ENCODE measurements at places on chromosomes 12 and 14.

- no peak for DNase-seq
Observed at GRCh38 chr14:102897299-102898027, 25.0 kb upstream of the AMN start.

DNA sequence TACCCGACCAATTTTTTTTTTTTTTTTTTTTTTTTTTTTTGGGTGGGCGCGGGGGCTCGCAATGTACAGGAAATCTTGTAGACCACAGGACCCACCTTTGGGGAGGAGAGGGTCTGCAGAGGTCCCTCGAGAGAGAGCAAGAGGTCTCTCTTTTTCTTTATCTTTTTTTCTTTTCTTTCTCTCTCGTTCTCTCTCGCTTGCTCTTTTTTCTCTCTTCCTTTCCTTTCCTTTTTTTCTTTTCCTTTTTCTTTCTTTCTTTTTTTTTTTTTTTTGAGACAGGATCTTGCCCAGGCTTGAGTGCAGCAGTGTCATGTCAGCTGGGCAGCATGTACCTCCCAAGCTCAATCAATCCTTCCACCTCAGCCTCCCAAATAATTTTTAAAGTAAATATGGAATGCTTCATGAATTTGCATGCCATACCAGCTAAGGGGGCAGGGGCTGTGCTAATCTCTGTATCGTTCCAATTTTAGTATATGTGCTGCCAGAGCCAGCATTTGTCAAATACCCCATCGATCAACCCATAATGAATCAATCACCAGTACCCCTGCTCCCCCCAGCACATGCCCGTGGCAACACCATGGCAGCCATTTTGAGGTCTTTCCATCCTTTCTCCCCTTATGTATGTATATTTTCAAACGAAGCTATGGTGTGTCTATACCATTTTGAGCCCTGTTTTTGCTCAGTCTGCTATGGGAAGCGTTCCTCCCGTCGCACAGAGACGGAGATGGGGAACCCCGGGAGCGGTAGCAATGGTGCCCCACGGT, 9.3 kb downstream of the PAPLN start:
- no peak for DNase-seq

GRCh38 chr14:73723406-73723796, 9.2 kb upstream of the PNMA1 start:
- no peak for DNase-seq

DNA sequence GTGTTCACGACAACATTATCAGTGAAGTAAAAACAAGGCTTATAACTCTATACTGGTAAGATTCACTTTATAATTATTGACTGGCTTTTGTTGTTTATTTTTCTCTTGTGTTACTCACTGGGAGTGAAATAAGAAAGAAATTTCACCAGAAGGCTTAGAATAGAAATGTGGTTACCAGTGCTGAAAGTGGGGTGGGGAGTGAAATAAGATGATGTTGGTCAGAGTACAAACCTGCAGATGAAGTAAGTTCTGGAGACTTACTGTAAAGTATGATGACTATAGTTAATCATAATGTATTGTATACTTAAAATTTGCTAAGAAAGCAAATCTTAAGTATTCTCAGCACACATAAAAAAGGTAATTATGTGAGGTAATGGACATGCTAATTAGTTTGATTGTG, 198.4 kb downstream of the KLHL28 start:
- DNase-seq: no peak

- DNase-seq: no peak
Observed at GRCh38 chr14:58215191-58215914, 15.4 kb downstream of the ACTR10 start.

- DNase-seq: no peak
Observed at GRCh38 chr12:95701722-95702418, 88.7 kb downstream of the NTN4 start.

DNA sequence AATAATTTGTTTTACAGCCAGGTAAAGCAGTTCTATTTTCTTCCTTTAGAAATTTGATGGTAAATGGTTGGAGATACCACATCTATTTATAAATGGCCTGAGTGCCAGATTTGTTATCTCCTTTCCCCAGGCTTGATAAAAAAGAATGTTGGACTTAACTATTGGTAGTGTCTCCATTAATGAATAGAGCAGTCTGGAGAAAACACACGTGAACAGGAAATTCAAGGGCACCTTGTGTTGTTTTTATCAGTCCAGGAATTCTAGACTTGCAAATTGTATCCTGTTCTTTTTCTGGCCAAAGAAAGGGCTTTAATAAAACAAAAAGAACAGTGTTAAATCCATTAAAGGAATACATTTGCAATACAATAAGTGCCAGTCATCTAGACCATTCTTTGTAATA, 40.8 kb upstream of the BMAL2 start:
- DNase-seq: no peak

GRCh38 chr12:103505371-103506236, 9.8 kb upstream of the C12orf42 start:
- DNase-seq: peak; percentile 84

DNA sequence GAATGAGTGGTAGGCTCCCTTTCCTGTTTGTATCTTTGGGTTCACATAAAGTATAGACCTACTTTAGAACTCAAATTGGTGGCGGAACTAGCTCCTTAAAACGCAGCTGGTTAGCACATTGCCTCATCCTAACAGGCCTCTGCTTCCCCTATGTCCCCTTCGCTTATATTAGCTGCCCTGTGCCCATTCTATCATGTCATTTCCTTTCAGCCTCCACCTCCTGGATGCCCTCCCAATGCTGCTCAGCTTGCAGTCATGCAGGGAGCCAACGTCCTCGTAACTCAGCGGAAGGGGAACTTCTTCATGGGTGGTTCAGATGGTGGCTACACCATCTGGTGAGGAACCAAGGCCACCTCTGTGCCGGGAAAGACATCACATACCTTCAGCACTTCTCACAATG, 3.5 kb downstream of the DAZAP2 start:
- DNase-seq: no peak

- DNase-seq: no peak
Observed at GRCh38 chr12:25317553-25317952, 66.8 kb upstream of the KRAS start.

GRCh38 chr12:103102225-103102744, 144.8 kb downstream of the ASCL1 start:
- DNase-seq: no peak

DNA sequence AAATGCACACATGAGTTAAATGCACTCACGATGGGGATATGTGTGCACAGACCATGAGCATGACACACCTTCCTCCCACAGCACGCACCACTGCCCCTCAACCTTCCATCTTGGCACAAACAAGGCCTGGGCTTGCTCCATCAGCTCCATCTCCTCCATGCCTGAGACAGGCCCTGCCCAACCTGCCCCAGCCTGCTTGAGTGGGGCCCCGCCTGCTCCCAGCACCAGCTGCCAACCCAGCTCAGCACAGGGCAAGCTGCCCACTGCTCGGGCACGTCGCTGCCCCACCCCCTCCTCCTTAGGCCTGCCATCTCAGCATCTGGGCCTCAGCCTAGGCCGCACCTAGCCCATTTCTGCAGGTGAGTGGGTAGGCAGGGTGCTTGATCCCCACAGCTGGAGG, 27.6 kb upstream of the KRT78 start:
- DNase-seq: no peak

DNA sequence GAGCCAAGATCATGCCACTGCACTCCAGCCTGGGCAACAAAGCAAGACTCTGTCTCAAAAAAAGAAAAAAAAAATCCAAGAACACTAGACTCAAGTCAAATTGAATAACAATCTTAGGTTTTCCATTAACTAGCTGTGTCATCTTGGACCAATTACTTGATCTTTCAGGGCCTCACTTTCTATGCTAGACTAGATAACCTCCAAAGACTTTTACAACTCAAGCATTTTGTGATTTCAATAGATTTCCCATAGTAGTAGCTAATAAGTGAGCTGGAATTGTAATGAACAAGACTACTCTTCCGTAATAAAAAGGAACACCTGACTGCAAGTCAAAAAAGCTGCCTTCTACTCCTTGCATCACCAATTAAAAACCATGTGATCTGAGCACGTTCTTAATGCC, 127.0 kb upstream of the SSTR1 start:
- DNase-seq: no peak

- no peak for DNase-seq
Observed at GRCh38 chr12:72274931-72275330, 2.8 kb downstream of the TRHDE start.

- DNase-seq: peak; percentile 55
Observed at GRCh38 chr12:54390668-54391551, 6.4 kb upstream of the ZNF385A start.

GRCh38 chr12:132486168-132486567, 3.8 kb upstream of the FBRSL1 start:
- no peak for DNase-seq

DNA sequence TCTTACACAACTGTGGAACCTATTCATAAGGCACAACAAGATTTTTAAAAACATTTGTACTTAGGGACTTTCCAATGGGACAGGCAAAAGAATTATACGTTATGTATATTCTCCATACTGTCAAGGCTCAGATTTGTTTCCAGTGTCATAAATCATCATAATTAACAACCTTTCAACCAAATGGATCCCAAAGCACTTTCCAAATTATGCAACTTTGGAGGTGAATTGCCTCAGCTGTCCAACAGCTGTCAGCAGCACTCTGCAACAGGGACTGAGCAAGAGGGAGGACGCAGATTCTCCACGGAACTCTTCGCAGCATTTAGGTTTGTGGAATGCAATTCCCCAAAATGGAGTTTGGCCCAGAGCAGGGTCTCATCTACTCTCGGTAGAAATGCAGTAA, 186.6 kb downstream of the PAX9 start:
- DNase-seq: no peak

DNA sequence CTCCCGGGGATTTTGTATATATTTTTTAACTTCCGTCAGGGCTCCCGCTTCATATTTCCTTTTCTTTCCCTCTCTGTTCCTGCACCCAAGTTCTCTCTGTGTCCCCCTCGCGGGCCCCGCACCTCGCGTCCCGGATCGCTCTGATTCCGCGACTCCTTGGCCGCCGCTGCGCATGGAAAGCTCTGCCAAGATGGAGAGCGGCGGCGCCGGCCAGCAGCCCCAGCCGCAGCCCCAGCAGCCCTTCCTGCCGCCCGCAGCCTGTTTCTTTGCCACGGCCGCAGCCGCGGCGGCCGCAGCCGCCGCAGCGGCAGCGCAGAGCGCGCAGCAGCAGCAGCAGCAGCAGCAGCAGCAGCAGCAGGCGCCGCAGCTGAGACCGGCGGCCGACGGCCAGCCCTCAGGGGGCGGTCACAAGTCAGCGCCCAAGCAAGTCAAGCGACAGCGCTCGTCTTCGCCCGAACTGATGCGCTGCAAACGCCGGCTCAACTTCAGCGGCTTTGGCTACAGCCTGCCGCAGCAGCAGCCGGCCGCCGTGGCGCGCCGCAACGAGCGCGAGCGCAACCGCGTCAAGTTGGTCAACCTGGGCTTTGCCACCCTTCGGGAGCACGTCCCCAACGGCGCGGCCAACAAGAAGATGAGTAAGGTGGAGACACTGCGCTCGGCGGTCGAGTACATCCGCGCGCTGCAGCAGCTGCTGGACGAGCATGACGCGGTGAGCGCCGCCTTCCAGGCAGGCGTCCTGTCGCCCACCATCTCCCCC, 777 bp downstream of the ASCL1 start:
- peak; percentile 22 for DNase-seq

DNA sequence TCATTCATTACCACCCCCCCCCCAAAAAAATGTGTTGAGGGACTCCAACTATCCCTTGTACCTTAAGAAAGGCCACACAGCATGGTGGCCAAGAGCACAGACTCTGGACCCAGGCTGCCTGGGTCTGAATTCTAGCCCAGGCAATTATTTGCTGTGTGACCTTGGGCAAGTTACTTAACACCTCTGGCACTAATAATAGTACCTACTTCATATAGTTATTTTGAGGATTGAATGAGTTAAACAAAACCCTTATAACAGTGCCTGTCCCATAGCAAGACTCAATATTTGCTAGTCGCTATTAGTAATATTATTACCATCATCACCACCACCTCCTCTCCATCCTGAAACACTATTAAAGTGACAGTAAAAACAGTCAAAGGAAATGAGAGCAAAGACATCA, 37.2 kb downstream of the NT5DC3 start:
- no peak for DNase-seq

GRCh38 chr12:116222358-116222757, 55.1 kb downstream of the MED13L start:
- peak; percentile 32 for DNase-seq

- DNase-seq: no peak
Observed at GRCh38 chr14:24613241-24613640, 3.8 kb upstream of the GZMH start.

GRCh38 chr12:121784460-121784859, 9.0 kb downstream of the RHOF start:
- DNase-seq: no peak

- no peak for DNase-seq
Observed at GRCh38 chr14:99636487-99636886, 8.4 kb upstream of the HHIPL1 start.

DNA sequence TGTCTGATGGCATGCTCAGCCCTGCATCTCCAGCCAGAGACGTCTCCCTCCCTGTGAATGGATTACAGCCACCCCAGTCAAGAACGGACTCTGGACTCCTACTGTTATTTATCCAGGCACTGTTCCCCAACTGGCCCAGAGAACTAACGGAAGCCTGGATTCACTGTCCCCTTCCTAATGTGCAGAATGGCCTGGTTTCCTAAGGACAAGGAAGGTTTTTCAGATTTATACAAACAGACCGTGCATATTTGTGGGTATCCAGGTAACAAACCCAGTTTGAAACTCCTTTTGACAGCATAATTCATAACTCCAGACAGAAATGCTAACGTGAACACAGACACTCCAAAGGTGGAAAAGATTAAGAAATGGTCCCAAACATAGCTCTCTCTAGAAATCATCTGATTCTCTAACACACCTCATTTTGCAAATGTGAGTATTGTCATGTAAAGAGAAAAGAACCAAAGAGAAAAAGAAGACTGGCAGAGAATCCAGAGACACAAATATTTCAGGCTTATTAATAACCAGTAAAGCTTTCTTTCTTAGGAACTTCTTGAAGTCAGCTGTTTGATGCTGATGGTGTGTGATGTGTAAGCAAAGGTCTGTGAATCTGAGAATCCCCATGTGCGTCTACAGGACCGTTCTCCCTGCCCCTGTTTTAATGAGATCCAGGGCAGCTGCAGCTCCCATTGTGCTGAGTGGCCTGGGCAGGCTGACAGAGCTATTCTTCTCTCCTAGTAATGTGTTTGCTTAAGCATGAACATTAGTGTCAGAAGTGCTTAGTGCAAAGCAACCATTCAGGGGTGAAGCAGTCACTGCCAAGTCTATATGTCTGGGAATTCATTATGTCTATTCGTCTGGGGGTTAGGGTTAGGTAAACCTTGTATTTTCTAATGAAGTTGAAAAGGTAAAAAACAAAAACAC, 86.8 kb upstream of the HIF1A start:
- DNase-seq: no peak

- DNase-seq: no peak
Observed at GRCh38 chr12:124581307-124582107, 14.1 kb upstream of the NCOR2 start.
